Anterior cingulate cortex (tissue), 58 donors: ENCODE measurements at places on chromosomes 16 and 17.

- no peak for DNase-seq
Measured at GRCh38 chr17:18921912-18922451, 30.0 kb upstream of the SLC5A10 start.

- DNase-seq: peak; percentile 64
Measured at GRCh38 chr17:40348562-40349476, 15.7 kb downstream of the GJD3 start.

DNA sequence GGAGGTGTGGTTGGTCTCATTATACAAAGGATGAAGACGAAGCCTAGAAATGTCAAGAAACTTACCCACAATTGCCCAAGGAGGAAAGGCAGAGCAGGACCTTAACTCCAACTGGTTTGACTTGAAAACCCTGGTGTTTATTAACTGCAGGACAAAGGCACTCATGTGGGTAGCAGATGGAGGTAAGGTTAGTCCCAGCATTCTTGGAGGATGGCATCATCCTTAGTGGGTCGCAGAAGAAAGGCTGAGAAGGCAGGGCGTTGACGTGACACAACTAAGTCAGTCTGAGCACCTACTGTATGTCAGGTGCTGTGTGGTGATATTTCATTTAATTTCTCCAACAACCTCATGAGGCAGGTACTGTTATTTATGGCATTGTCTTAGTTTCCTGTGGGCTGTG is 101.3 kb downstream of the HAPSTR1 start:
- DNase-seq: no peak

- no peak for DNase-seq
Measured at GRCh38 chr16:73059779-73060615, 12.1 kb upstream of the ZFHX3 start.

- DNase-seq: no peak
Measured at GRCh38 chr17:12743046-12743445, 46.3 kb upstream of the ARHGAP44 start.
